ENCODE measurements at places on chromosomes 4 and X.

DNA sequence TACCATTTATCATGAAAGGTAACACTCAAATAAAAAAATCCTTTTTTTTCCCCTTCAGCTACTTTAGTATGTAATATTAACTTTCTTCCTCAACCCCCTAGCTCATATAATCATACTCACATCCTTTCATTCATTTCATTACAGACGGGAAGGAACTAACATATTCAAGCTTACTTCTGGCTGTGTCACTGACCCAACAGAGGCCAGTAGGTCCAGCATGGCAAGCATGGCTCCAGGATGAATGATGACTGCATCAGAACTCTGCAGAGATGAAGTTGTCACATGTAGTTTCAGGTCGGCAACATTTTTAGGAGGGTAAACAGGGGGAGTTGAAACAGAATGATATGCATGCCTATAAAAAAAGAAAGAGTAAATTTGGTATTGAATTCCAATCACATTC is 163.4 kb downstream of the WDFY3 start:
- DNase-seq, result no peak

DNA sequence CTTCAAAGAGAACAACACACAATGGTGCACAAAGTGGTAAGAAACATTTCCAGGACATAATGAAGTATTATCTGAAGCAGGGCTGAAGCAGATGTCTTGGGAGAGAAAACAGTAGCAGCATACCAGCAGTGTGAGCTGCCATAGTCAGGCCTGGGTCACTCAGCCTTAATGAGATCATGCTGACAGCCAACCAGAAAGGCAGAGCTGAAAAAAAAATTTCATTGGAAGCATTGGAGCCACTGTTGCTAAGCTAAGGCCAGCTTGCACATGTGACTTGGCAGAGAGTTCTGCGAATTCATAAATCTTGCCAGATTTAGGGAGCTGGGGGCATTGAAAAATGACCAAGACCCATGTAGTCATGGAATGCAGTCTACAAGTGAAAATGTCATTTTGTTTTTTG is 444.0 kb upstream of the PITX2 start:
- DNase-seq, result no peak

DNA sequence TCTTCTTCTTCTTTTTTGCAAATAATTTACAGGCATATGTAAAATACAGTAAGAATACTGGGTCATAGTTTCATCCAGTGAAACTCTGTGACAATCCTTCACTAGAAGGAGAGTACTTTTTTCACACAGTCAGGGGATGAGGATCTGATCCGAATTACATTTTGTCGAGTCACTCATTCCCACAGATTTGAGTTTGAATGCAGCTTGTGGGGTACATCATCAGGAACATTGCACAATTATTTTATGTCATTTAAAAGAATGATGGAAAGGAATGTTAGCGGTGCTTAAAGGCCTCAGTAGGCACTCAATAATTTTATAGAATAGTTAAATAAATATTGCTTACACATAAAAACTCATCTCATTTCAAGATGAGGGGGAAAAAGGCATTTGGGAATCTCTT is 88.6 kb downstream of the CHRNA9 start:
- no peak for DNase-seq

GRCh38 chrX:150763810-150764209 is 70.6 kb downstream of the MTMR1 start:
- no peak for DNase-seq

- no peak for DNase-seq
Observed at GRCh38 chr4:75736862-75737261, 12.5 kb downstream of the USO1 start.
